Activated naive CD4-positive, alpha-beta T cell (primary cell): ENCODE measurements at places on chromosomes 16 and 17.

GRCh38 chr16:3577302-3577752 lies at the start of gene NLRC3:
NLRC3 (minus strand) TSS chr16:3577403; CDS start chr16:3565036, 12,367 bp downstream.
- DNase-seq: peak; percentile 14

- no peak for DNase-seq
Observed at GRCh38 chr17:79984877-79985276, 50.8 kb downstream of the TBC1D16 start.

- no peak for DNase-seq
Observed at GRCh38 chr16:89426736-89427530, 63.4 kb downstream of the ANKRD11 start.

DNA sequence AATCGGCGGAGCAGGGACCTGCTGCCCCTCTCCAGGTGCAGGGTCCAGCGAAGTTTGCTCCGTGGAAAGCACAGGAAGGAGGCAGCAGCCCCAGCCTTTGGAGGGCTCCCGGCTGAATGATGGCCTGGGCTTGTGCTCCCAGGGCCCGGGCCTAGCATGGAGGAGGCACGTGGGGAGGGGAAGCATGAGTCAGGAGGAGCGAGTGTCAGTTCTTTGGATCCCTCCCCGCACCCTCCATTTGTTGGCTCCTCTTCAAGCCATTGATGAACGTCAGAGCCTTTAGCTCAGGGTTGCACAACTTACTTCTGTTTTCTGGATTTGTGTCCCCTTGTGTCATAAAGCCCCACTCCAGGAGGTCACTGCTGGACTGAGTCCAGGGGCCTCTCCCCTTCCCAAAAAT lies 25.8 kb downstream of the TTYH2 start:
- DNase-seq: no peak

DNA sequence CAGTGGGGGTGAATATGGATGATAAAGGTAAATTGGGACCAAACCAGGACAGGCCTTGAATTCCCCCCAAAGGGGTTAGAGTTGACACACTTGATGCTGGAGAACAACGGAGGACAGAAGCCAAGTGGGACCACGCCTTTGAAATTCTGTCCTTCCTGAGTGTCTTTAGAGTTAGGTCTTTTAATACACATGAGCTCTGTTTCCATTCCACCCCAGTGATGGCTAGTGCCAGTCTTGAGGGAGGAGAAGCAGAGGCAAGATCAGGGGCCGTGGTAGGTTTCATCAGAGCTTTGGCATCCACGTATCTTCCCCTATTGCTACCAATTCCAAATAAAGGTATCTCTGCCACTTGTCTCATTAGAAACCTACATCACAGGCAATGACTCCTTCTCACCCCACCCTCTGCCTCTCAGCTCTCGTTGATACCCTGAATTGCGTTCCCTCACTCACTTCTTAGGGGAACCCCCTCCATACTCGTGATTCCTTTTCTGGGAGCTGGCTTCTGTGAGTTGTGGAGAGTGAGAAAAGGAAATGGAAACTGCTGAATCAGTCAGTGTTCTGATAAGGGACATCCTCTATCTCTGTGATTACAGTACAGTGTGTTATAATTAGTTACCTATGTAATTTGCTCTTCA lies 2.4 kb upstream of the CCL3L1 start:
- no peak for DNase-seq

GRCh38 chr17:82947051-82947991 lies 107.5 kb upstream of the ZNF750 start:
- no peak for DNase-seq

GRCh38 chr17:28230011-28230410 lies 89.0 kb upstream of the TMEM97 start:
- no peak for DNase-seq

GRCh38 chr17:37538981-37539659 lies 49.4 kb downstream of the DUSP14 start:
- no peak for DNase-seq

DNA sequence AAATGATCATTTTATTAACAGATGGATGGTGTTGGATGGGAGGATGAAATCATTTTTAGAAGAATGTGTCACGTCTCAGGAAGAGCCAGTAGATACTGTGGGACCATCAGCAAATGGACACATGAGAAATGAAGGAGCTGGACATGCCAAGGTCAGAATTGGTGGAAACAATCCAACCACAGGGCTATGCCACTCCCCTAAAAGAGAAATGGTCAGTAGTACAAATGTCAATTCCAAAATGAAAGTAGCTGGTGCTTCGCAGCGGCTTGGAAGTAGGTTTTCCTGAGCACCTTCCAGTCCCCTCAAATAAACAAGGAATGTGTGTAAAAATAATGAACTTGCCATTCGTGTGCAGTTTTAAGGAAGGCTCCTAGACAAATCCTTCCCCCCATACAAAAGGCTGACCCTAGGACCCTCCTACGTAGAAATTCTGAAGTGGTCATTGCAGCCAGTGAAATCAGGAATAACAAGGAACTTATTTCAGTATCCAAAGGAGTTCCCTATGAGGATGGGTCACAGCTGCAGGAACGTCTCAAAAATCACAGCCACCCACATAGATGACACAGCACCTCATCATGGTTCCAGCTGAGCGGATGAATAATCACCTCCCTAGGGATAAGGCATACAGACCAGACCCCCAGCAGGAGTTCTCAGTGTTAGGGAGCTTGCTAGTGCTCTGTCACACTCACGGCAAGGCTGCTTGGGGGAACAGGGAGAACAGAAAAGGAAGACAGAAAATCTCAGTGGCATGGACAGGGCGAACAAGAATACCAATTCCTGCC lies 239.2 kb downstream of the HS3ST3A1 start:
- DNase-seq: no peak

- no peak for DNase-seq
Observed at GRCh38 chr16:13543850-13544249, 376.1 kb upstream of the ERCC4 start.

DNA sequence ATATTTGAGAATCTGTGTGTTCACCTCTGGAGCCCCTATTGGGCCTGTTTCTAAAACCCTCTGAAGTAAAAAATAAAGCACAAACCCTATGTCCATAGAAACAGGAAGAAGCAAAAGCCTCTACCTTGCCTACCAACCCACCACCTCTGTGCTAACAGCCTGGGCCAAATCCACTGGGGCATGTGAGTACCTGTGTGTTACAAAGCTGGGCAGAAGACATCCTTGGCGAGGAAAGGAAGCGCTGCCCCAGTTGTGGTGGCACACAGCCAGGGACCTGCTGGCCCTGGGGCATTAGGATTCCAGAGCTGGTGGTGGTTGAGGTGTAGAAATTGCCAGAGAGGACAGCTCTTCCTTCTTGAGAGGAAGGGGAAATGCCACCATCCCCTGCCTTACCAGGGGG lies 30.0 kb downstream of the MYO18A start:
- DNase-seq: no peak

- DNase-seq: no peak
Observed at GRCh38 chr16:65120831-65121721, 787 bp downstream of the CDH11 start.

GRCh38 chr17:19510903-19511302 lies 22.8 kb upstream of the SLC47A1 start:
- no peak for DNase-seq

DNA sequence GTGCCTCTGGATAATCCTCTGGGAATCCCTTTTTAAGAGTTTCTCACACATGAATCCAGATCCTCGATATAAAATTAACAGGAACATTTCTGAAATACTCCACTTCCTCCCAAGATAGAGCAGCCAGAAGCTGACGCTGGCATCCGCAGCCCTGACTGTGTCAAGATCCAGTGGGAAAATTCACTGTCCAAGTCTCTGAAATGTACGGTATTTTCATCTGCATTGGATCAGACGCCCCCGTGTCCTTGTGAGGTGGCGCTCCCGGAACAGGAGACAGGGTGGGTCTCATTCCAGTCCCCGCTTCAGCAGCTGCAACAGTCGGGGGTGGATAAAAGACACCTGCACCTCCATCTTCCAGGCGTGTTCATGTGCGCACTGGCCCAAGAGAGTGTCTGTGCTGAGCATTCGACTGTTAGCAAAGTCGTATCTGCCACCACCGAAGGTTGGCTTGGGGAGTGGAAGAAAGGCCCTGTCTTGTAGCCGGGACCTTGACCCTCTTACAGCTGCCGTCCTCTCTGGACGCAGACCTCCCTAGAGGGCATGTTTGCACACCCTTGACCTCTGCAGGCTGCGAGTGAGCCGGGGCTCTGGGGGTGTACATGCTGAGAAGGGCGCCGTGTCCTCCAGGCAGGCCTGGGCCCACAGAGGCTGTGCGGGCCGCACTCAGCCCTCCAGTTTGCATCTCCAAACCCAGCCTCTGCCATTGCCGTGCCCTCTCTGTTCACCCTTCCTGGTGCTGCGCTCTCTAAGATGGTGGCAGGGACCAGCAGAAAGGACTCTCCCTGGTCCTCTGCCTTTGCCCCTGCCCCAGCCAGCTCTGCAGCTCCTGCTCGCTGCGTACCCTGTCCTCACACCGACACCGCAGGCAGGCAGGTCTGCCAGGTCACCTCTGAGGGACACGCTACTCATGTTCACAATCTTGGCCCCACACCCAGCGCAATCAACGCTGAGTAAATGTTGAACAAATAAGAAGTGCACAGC lies 72.0 kb upstream of the CHMP6 start:
- no peak for DNase-seq

- DNase-seq: no peak
Observed at GRCh38 chr17:7137171-7137943, 22.7 kb upstream of the ASGR2 start.

GRCh38 chr17:64765191-64765889 lies 103.2 kb upstream of the SMURF2 start:
- no peak for DNase-seq

DNA sequence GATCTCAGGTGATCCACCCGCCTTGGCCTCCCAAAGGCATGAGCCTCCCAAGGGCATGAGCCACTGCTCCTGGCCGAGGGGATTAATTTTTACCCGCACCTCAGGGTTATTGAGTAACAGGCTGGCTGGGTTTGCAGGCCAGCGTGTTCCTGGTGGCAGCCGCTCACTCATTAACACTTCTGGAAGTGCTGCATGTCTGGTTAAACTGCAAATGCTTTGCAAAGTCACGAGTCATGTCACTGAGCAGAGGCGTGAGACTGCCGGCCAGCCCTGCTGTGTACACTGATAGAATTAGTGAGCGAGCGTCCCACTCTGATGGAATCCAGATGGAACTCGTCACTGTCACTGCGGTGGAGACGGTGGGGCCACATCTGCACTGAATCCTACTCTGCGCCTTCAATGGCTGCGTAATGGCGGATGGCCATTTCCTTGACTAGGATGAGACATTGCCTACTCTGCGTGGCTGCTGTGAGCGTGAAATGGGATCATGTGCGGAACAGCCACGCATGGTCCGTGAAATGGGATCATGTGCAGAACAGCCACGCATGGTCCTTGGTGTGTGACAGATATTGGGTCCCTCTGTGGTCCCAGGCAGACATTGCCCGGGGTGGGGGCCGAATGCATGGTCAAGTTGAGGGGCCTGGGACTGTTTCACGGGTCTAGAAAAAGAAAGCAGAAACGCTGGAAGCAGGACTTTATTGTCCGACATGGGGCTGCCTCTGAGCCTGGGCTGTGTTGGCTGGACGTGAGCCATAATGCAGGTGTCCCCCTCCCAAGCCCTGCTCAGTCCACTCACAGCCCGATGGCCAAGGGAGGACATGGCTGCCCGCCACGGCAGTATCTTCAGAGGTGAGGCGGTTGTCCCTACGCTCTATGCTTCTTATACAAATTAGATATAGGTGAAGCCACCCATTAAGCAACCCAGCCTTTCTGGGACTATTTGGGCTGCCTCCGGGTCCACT lies 740 bp upstream of the SLC5A10 start:
- no peak for DNase-seq

- DNase-seq: no peak
Observed at GRCh38 chr17:42009170-42009569, 8.1 kb downstream of the DNAJC7 start.

DNA sequence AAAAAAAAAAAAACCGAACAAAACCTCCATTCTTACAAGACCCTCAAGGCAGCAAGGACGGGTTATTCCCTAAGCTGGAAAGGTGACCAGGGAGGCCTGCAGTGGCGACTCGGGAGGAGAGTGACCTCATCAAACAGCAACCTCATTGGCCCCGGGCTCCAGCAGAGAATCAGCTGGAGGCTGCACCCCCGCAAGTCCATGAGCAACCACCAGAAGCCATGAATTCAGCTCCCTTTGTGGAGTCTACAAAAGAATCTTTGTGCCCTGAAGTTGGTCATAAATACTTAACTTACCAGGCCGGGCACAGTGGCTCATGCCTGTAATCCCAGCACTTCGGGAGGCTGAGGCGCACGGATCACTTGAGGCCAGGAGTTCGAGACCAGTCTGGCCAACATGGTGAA lies 80.9 kb upstream of the CREBBP start:
- no peak for DNase-seq

DNA sequence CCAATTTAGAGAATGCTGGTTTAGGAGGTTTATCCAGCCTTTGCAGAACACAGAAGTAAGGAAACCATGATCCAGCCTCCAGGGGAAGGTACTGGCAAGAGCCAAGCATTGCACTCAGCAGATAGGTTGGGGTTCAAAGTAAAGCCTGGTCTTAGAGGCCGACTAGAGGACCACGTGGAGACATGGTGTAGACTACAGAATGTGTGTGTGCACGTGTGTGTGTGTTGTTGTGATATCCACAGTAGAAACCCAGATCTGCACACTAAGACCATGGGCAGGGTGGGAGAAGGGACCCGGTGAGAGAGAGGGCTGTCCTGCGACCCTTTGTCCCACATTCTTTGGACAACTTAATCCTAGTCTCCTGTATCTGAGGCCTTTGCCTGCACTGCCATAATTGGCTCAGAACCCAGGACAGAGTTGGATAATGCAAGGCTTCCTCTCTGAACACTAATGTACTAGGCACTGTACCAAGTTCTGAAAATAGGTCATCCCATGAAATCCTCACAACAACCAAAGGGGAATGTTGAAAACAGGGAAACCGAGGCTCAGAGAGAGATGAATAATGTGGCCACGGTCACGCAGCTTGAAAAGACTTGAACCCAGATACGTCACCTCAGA lies 325.1 kb upstream of the HSBP1 start:
- no peak for DNase-seq

DNA sequence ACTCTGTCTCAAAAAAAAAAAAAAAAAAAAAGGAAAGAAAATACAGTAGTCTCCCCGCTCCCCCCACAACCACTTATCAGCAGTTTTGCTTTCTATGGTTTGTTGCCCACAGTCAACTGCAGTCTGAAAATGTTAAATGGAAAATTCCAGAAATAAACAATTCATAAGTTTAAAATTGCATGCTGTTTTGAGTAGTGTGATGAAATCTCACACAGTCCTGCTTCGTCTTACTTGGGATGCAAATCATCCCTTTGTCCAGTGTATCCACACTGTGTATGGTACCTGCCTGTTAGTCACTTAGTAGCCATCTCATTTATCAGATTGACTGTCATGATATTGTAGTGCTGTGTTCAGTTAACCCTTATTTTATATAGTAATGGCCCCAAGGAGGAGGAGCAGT lies 41.5 kb downstream of the NF1 start:
- no peak for DNase-seq

DNA sequence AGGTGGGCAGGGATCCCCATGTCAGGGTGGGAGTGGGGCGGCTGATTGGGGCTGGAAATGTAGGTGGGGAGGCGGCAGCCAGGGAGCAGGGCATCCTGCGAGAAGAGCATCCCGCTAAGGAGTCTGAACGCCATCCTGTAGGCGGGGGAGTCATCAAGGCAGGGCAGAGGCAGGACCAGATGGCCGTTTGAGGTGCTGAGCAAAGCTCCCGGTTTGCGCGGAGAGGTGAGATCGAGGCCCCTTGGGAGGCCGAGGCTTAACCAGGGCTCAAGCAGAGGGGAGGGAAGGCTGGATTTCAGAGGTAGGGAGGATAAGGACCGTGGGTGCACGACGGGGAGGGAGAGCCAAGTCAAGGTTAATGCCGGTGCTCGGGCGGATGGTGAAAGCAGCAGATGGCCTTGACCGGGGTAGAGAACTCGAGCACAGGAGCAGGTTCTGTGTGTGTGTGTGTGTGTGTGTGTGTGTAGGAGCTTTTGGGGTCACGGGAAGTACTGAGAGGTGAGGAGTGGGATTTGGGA lies 472 bp upstream of the NME2 start:
- DNase-seq: peak; percentile 25
